ENCODE measurements at places on chromosomes 7 and 10. TPM values are rescaled to one million over a fixed set of nuclear protein-coding genes. Genes with fewer than 3 reads are reported as not detected.

UCMA gene
- 0.94 TPM for total RNA-seq

KCP gene
- total RNA-seq: 0.40 TPM

GRCh38 chr10:121231079-121231478, 367.2 kb downstream of the FGFR2 start:
- H3K4me3 ChIP-seq: no peak overlapping the region
- no peaks in the 10 kb centered on the region for H3K27me3 ChIP-seq
- no peaks in the 10 kb centered on the region for H3K36me3 ChIP-seq
- no peak overlapping the region for H3K27ac ChIP-seq

DNA sequence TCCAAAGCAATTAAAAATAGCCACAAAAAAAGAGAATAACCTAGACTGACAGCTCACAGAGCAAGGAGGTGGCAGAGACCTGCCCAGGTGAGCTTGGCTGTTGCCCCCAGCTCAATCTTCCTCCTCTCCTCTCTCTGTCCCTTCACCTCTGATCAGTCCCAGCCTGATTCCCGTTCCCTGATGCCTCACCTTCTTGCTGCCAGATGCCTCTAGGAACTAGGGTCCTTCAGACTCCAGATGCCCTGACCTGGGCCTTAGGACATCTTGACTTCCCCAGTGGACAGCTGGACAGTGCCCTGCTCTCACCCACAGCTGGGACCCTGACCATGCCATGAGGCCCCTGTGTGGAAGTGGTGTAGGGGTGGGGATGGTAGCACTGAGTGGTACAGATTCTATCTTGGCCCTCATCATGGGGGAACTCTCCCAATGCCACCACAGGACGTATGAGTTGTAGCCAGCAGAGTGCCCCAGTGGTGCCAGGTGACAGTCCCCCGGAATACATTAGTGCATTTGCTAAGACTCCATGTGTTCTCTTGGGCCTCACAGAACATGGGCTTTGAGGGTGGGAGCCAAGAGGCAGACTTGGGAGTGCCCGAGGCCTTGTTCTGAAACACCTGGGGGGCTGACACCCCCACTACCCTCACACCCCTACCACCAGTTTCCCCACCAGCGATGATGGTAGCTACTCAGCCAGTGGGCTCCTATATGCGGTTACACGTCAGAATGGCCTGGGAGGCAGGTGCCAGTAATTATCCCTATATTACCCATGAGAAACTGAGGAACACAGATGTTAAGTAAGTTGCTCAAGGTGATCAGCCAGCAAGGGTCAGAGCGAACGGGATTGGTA, 2.0 kb downstream of the DEPP1 start:
- no peak for DNase-seq
- no peaks in the 10 kb centered on the region for H3K27me3 ChIP-seq
- peaks cover 60% of the 10 kb centered on the region for H3K36me3 ChIP-seq

DNA sequence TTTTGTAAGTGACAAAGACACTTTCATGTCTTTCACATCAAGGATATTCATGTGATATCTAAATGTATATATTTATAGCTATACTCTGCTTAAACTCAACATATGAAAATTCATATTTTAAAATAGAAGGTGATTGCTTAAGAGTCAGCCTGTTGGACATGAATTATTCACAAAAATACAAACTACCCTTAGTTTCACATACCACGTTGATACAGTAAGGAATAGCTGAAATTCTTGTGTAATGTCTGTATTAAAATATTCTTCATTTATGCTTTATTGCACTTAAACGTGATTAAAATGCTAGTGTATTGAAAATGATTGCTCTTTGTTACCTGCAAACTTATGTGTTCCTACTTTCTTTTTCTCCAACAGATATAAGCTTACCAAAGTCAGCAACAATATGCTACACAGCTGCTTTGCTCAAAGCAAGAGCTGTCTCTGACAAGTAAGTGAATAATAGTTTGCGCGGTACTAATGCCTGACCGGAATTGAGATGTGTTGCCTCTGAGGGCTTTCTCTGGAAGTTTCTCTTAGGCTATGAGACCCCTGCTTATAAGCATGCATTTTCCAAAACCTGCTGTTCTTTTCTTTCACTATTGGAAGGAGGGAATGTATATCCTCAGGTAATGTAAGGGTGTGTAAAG, 133.8 kb downstream of the WNT2 start:
- H3K27ac ChIP-seq: no peak overlapping the region
- no peak overlapping the region for H3K4me3 ChIP-seq
- no peaks in the 10 kb centered on the region for H3K4me1 ChIP-seq
- peaks cover 9% of the 10 kb centered on the region for H3K36me3 ChIP-seq

DNA sequence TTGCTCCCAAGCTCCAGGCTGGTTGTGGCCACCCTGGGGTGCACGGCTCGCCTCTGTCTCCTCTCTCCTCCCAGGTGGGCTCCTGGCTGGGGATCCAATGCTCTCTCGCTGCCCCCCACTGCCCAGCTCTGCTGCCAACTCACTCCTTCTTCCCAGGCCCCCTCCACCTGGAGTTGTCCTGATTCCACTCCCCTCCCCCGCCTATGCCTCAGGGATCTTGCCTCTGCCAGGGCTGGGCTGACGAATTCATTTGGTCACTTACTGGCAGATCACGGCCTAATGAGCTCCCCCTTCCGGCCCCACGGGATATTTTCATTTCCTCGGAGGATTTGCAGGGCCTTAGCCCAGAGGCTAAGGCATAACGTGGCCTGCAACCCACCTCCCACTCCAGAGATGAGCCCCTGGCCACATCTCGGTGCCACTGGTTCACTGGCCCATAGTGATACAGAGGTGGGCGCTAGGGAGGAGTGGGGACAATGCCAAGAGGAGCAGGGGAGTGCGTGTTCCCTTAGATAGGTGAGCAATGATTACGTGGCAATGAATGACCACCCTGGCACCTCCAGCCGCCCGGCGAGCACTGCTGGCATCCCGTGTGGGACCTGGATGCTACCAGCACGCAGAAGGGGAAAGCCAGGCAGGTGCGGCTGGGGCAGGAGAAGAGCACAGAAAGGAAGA, 344.6 kb upstream of the SHH start:
- H3K4me3 ChIP-seq: no peak overlapping the region
- H3K27ac ChIP-seq: no peak overlapping the region
- H3K4me1 ChIP-seq: peaks cover 10% of the 10 kb centered on the region
- DNase-seq: no peak
- no peaks in the 10 kb centered on the region for H3K36me3 ChIP-seq
- H3K27me3 ChIP-seq: peaks cover 4% of the 10 kb centered on the region
